ENCODE measurements at places on chromosomes 4 and X.

- DNase-seq: no peak
Observed at GRCh38 chr4:137685357-137685756, 153.1 kb upstream of the PCDH18 start.

- DNase-seq: no peak
Observed at GRCh38 chrX:22652596-22652995, 347.2 kb upstream of the DDX53 start.

DNA sequence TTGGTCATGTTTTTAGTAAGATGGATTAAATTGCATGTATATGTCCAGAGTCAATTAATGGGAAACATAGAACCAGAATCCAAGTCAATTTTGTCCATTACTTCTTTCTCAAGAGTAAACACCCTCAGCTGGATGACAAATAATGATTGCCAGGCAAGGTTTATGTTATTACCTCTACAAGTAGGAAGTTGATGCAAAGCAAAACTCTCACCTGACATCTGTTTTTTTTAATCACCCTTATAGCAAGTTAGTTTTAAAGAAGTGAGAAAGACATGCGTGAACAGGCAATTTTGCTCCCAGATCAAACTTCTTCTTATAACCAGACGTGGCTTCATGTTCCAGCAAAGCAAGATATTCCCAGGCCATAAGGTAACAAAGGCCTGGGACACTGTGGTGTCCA is 348.5 kb upstream of the FTHL17 start:
- DNase-seq: no peak

- DNase-seq: peak; percentile 37
Observed at GRCh38 chr4:10565166-10565780, 108.0 kb upstream of the ZNF518B start.

- no peak for DNase-seq
Observed at GRCh38 chr4:74623041-74623440, 171.3 kb downstream of the BTC start.

DNA sequence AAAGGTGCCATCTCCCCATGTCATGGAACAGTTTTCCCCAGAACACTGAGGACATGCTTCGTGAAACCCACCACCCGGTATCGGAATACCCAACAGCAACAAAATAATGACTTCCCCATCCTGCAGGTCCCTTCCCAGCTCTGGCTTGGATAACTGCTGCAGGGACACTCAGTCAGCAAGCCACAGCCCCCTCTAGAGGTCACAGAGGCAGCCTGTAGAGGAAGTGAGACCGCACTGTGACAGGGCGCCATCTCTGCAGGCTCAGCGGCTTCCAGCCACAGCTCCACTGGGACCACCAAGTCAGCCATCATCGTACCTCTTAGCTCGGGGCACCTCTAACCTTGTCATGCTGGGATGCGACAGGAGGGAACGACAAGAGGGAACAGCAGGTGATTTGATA is 315.9 kb downstream of the LDB2 start:
- DNase-seq: no peak

Data from vagina (tissue), 2 donors.